T follicular helper cell (primary cell): ENCODE measurements at places on chromosomes 12 and 14.

DNA sequence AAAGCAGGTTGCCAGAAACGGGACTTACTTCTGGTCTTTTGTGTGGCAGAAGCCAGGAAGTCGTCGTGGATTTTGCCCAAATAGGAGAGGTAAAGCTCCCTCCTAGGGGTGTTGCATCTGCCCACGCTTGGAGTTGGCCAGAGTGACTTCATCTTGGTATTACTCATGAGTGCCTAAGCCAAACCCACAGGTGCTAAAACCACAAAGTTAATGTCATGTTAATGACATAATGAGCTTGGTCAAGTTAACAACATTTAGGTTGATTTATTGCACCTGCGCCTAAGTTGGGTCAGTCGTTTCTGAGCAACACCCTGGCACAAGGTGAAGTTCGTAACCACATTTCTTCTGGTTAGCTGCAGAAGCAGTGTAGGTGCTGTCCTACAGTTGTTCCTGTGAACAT lies 225.2 kb downstream of the FUT8 start:
- DNase-seq = no peak

- no peak for DNase-seq
These were observed 880.9 kb downstream of the NRXN3 start for GRCh38 chr14:79050787-79051727.

GRCh38 chr14:22626590-22626989 lies 17.6 kb downstream of the OR6J1 start:
- DNase-seq = no peak

DNA sequence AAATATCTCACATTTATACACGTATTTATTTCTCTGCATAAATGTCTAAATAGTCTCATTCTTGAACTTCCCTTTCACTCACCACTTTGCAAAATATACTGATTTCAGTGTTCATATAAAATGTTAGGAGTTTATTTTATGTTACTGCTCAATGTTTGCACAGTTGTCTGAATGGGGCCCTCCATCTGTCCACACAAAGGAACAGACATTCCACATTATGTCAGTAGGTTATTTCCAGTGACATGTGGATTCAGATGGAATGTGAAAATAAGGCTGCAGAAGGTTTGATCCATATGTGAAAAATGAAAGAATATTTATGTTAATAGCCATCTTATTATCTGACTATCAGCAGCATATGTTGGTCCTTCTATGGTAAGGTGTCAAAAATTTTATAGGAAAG lies 994.4 kb upstream of the SEL1L start:
- DNase-seq = no peak

GRCh38 chr12:23340351-23340750 lies 609.1 kb downstream of the SOX5 start:
- DNase-seq = no peak

GRCh38 chr12:64688219-64688618 lies 71.0 kb downstream of the GNS start:
- no peak for DNase-seq

DNA sequence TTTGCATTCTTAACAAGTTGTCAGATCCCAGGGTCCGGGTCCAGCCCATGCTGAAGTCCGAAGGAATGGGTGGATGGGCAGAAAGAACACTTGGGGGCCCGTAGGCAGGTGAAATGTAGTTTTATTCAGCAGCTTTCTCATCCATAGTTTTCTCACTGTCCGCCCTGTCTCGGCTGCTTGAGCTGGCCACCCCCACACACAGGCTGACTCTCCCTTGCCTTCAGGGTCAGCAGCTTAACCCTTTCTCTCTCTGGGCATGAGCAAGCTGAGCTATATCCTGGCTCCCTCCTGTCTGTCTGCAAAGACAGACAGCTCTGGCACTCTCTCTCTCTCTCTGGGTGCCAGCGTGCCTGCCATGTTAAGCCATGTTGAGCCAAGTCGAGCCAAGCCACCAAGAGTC lies 163.9 kb downstream of the PTCSC3 start:
- DNase-seq = no peak

- DNase-seq = no peak
These were observed 948.4 kb upstream of the ATXN7L3B start for GRCh38 chr12:73589220-73589619.

GRCh38 chr12:82757656-82758055 lies 71.0 kb downstream of the TMTC2 start:
- DNase-seq = no peak

GRCh38 chr12:9943240-9943639 lies 11.1 kb upstream of the CLEC2A start:
- DNase-seq = no peak

- no peak for DNase-seq
These were observed 3.2 kb downstream of the PLBD1 start for GRCh38 chr12:14564336-14564959.

GRCh38 chr14:79144896-79145295 lies 974.7 kb downstream of the NRXN3 start:
- no peak for DNase-seq

- DNase-seq = no peak
These were observed 821.0 kb downstream of the TMEM121 start for GRCh38 chr14:106347291-106347778.

GRCh38 chr12:91335699-91336098 lies 153.1 kb upstream of the DCN start:
- no peak for DNase-seq

DNA sequence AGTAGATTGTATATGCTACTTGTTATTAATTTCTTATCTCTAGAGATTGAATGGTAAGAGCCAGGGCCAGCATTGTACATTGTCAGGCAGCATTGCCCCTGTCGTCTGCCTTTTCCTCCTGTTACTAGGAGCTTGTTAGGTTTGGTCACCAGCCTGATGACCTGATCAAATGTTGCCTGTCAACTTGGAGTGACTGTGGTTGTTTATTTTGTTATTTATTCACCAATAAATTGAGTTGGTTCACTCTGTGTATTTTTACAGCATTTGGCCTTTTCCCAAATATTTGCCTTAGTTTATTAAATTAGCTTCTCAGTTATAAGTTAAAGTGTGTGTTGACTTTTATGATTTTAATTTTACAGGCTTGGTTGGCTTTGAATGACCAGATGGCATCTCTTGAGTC lies 88.4 kb downstream of the PRKCH start:
- no peak for DNase-seq

- DNase-seq = no peak
These were observed 11.4 kb upstream of the ATP2A2 start for GRCh38 chr12:110269622-110270124.

DNA sequence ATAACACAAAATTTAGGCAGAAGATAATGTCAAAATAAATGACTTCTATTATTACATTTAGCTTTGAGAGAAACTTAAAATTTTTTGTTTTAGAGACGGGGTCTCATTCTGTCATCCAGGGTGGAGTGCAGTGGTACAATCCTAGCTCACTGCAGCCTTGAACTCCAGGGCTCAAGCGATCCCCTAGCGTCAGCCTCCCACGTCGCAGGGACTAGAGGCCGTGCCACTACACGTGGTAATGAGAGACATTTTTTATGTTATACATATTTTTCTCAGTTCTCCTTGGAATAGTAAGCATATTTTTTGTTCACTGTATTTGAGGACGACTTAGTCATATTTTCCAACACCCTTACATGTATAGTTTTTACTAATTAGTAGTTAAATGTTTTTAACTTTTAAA lies 21.5 kb upstream of the NUDT4 start:
- no peak for DNase-seq

DNA sequence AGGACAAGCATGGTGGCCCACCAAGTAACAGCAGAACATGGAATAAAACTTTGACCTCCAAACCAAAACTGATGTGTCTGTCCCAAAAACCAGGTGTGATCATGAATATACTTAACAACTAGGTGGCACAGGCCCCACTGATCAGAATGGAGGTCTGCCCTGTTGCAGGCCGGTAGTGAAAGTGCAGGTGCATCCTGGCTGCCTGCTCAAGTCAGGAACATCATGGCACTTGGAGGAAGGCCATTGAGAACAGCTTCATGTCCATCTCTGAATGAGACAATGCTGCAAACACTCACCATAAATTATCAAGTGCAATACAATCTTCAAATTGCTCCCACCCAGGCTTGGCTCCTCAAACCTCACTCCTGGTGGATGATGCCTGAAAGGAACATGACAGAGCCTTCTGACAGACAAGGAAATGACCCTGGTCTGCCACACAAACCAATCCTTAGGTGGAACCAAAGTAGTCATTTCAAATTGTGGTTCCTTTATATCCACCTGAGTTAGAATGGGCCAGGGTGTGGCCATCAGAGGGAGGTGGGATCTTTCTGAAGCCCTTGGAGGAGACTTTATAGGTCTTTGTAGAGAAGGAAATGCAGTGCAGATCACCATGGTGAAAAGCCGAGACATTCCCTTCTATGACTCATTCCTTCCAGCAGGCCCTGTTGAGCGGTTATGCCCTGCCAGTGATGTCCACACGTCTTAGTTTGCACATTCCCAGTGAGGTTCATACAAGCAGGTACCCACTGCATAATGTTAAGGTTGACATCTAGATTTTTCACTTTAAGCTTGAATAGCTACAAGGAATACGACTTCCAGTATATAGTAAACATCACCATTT lies 36.0 kb downstream of the EGLN3 start:
- no peak for DNase-seq

DNA sequence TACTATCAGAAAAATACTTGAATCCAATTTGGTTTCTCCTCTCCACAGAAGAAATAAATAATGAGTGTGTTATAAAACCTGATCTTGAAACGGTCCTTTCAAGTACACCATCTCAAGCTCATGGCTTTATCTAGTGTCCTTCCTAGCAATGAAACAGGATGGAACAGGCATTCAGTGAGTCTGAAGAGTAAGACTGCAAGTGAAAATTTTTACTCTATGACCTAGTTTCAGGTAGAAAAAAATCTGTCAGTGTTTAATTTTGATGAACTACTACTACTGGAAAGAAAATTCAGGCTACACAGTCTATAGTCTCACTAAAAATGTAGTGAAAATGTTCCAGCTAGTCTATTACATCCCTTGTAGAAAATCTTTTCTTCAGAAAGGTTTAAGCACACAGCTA lies 7.7 kb downstream of the CBX5 start:
- no peak for DNase-seq

- DNase-seq = no peak
These were observed 10.0 kb upstream of the KLC1 start for GRCh38 chr14:103619057-103619456.

DNA sequence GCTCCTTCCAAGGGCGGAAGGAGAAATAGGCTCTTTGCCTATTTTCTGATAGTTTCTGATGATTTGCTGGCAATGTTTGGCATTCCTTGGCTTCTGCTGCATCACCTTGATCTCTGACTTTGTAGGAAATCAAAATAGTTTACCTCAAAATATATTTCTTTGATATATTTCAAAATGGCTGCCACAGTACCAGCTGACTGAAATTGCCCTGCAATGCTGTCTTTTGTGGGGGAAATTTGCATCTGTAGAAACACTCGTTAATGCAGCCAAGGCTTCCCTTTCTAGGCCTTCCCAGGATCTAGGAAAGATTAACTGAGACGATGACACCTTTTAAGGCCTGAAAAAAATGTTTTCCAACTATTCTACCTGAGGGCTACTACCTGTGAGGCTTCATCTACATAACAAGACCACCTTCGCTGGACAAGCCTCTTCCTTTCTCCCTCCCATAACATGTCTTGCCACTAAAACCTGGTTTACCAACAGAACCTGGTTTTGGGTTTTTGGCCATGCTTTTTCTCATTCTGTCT lies 212.8 kb upstream of the SSTR1 start:
- no peak for DNase-seq

DNA sequence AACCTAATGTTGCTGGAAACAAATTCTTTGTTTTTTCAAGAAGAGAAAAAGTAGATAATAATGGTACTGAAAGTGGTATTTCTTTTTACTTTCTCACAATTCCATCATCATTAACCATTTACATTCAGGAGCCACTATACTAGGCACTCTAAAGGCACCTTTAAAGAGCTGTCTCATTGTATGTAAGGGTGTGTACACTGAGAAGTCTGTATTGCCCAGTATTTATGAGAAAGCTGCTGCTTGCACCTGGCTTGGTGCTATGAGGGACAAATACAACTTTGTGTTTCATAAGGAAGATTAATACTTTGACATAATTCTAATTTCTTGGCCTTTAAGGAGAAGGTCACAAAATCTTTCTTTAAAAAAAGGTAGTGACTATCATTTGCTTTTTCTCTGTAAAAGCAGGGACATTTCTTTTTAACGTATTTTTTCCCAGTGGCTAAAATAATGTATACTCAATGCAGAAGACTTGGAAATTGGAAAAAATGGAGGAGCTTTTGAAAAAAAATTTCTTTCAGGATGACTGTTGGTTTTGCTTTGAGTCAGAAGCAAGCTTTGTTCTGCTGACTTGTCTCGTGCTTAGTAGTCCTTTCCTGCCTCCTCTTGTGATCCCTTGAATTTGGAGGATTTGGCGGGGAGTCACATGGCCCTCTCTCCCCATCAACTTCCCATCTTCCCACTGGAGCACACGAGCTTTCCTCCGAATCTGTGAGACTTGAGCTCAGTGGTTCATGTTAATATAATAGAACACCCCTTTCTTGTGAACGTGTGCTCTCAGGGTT lies 50.1 kb downstream of the RASSF3 start:
- no peak for DNase-seq

GRCh38 chr14:78904094-78904493 lies 733.9 kb downstream of the NRXN3 start:
- no peak for DNase-seq

DNA sequence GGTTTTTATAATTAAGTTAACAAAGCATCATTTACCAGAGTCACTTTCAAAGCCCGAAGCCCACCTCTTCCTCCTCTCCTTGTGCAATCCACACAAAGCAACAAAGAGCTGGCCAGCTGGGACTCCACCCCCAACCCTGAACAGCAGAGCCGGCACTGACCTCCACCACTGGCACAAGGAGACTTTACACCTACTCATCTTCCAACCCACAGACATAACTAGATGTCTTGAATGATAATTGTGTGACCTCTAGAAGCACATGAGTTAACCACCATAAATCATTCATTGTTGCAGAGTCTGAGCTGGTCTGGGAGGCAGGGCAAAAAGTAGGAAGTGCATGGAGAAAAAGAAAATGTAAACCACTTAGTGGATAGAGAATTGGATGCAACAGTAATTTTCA lies 72.2 kb downstream of the ST8SIA1 start:
- no peak for DNase-seq

GRCh38 chr12:12201274-12201758 lies 65.5 kb downstream of the LRP6 start:
- no peak for DNase-seq

GRCh38 chr14:74660863-74661262 lies 48.8 kb upstream of the LTBP2 start:
- no peak for DNase-seq

GRCh38 chr12:52042706-52043385 lies 8.4 kb upstream of the NR4A1 start:
- no peak for DNase-seq

DNA sequence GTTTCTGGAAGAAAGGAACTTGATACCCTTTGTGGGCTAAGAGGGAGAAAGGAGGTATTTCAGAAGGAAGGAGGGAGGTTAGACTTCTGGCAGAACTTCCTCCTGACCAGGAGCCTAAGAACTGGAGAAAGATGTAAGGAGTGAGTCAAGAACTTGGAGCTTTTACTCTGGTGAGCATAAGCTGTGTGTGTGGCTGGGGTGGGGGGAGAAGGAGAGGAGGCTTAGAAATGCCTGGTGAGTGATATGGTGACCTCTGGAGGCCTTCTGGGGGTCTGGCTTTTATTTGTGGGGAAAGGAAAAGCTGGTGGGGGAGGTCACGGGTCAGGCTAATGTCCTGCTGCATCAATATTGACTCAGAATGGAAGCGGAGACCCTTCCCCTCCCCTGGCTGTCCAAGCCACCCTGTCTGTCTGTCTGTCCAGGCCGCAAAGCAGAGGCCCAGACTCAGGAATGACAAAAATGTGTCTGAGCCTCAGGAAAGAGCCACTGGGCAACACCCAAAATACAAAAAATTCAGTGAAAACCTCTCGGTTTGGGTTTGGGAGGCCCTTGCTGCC lies 4.8 kb downstream of the LRP1 start:
- no peak for DNase-seq

GRCh38 chr14:54653712-54654469 lies 87.0 kb downstream of the SAMD4A start:
- no peak for DNase-seq
